ENCODE measurements at places on chromosomes 5 and 9.

DNA sequence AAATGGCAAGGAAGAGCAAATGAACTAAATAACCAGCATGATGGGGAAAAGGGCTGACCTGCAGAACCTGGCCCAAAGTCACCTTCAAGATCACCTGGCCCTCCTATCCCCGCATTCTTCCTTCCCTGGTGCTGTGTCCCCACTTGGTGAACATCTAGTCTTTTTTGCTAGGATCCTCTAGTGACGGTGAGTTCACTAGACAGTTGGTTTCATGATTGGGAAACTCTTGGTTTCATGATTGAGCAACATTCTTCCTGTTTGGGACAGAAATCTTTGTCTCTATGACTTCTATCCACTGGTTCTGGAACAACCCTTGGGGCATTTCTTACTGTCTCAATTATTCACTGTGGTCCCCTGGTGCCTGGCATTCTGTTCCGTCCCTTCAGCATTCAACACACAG is 50.2 kb upstream of the DAB2IP start:
- DNase-seq: no peak

DNA sequence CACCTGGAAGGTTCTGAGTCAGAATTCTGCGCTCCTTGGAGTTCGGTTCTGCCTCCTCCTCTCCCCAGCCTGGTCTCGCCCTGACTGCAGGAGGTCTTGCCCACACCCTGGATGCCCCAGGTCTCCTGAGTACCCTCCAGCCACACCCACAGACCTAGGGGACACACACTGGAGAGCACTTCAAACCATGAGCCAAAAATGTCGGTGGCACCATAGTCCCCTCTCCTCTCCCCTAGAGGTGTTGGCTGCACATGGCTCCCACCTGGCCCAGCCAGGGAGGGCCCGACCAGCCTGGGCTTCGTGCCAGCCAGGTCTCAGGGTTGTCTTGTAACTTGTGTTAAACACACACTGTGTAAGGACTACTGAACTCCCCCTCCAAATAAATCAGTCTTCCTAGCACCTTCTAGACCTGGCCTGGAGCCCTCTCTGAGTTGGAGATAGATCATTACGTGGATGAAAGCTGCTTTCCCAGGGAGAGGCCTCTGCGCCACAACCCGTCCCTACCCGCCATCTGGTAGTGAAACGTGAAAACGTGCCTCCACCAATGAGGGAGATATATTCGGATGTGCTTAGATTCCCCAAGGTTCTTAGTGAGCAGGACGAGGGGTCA is 49.9 kb upstream of the CTSL start:
- no peak for DNase-seq

GRCh38 chr9:125150349-125151245 is 7.3 kb upstream of the SCAI start:
- DNase-seq: no peak

- no peak for DNase-seq
Observed at GRCh38 chr5:69498384-69498783, 5.8 kb downstream of the OCLN start.

GRCh38 chr5:53779541-53779981 is 219.1 kb downstream of the NDUFS4 start:
- no peak for DNase-seq

- no peak for DNase-seq
Observed at GRCh38 chr5:168202996-168203395, 88.4 kb upstream of the WWC1 start.

GRCh38 chr5:104635227-104635626 is 1072.6 kb upstream of the NUDT12 start:
- no peak for DNase-seq

GRCh38 chr9:35686222-35687203 is 3.2 kb downstream of the TPM2 start:
- no peak for DNase-seq

DNA sequence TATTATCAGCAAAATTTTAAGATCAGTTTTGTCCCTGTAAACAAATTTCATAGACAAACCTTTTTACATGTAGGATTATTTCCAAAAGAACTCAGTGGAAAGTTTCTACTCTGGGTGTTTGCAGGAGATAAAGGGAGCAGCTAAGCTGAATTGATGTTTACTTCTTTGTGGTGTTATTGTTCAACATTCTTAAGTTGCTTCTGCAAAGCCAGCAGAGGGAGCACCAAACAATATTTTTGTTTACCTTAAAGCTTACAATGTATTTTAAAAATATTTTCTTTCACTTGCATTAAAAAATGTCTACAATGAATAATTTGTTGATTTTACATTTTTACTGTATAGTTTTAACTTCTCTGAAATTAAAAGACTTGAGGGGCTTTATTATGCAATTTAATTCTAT is 135.4 kb downstream of the ATG10 start:
- DNase-seq: no peak

DNA sequence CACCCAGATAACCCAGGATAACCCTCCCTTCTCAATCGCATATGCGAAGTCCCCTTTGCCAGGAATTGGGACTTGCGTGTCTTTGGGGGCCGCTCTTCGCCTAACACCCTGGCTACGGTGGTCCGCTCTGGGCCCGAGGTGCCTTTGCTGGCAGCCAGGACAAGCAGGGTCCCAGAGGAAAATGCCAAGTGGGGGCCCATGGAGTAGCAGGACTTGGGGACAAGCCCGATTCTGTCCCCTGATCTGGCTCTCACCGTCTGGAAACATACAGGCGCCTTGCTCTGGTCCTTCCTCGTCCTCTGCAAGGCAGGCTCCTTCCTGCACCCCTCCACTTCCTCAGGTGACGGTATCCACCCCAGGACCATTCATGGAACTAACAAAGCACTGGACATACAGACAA is 78.1 kb upstream of the UNC5A start:
- no peak for DNase-seq

DNA sequence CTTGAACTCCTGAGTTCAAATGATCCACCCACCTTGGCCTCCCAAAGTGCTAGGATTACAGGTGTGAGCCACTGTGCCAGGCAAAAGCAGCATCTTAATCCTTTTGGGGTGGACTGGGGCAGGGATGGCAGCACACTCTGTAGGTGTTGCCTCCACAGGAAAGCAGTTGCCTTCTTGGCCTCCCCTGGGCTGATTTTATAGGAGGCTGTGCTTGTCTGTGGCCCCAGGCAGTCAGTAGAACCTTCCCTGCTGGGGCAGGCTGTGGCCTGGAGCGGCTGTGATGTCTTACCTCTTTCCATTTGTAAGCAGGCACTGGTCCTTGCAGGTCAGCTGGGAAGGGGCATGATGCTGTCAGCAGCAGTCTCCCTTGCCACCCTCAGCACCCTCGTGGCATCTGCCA is 49.8 kb downstream of the PRRC2B start:
- DNase-seq: no peak
